ENCODE measurements at places on chromosomes 12 and 14.

GRCh38 chr12:55743406-55744339, 751 bp downstream of the GDF11 start:
- DNase-seq: peak; percentile 42

DNA sequence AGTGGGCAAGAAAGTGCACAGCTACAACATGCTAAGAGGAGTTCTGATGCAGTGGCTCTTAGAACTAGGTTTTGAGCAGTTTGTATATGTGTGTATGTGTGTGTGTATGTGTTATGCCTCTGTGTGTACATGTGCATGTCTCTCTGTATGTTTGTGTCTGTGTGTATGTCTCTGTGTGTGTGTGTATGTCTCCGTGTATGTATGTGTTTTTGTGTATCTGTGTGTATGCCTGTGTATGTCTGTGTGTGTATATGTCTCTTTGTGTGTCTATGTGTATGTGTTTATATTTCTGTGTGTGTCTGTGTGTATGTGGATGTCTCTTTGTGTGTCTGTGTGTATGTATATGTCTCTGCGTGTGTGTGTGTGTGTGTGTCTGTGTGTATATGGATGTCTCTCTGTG, 139.6 kb downstream of the C12orf75 start:
- DNase-seq: no peak

DNA sequence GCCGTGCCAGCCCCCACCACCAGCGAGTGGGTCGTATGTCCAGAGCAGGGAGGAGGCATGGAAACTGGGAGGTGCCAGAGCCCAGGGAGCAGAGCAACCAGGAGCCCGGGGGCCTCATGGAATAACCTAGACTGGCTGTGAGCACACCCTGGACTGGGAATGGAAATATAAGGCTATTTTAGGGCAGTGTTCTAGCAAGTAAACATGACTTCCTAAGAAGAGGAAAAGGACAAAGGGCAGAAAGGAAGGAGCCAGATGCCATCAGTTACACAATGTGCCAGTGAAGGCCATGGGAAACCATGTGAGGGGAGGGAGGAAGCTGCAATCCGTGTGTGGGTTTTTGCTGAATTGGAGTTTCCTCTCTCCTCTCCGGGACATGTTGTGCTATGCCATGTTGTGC, 18.7 kb upstream of the CPM start:
- DNase-seq: no peak

DNA sequence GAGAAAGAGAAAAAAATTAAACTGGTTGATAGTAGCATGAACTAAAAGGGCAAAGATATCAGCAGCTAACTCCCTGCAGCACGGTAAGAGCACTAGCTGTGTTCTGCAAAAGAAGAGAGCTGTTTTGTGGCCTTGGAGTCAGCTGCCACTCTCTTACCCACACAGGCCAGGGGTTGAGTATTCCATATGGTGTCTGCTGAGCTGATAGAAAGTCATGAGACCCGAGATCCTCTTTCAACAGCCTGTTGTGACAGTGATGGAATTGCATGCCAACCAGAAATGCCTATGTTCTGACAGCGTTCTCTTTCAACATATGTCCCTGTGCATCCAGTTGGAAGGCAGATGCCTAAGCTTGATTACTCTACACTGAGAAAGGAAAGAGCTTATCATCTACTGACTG, 39.9 kb downstream of the TMTC1 start:
- no peak for DNase-seq

GRCh38 chr14:99029145-99029915, 242.7 kb downstream of the BCL11B start:
- DNase-seq: no peak

DNA sequence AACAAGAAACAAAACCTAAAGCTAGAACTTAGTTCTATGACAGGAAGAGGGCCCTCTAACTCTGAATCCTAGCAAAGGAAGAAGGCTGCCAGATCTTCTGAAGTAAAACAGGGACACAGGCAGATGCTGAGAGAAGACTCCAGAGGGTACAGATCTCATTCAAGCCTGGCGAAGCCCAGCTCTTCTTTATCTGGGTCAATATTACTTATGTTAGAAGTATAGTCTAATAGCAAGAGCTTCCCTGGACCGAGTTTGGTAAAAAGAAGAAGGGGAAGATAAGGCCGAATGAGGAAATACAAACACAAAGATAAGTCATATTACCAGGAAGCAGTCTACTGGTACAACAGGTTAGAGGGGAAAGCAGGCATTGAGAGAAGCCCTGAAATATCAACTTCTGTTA, 79.9 kb upstream of the CCDC91 start:
- no peak for DNase-seq

DNA sequence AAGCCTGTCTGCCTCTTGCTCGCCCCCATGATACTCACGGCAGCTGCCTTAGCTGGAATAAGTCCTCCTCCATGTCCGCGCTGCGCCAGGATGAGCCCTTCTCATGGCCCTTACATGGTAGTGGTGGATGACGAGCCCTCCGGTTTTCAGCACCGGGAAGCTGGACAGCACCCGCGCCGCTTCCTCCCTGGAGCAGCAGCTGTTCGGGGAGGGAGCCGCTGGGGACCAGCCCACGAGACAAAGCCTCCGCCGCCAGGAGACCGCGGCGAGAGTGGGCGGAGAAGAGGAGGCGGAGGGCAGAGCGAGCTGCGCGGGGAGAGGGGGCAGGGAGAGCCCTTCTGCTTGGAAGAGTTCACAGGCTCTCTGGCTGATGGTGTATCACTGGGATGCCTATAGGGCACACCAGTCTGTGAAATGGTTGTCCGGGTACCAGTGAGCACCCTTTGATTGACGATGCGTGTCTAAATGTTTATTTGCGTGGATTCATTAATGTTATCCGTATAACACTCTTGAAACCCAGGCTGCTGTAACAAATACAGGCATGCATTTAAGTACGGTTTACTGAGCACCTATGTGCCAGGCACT, at the start of gene SVOP:
Gene SVOP, minus strand, starts transcription at position 273 of the 585 bp plus-strand sequence. Its CDS starts 200 bp downstream, at position 73.
- peak; percentile 11 for DNase-seq

- peak; percentile 47 for DNase-seq
Measured at GRCh38 chr12:24705741-24706358, 243.1 kb downstream of the BCAT1 start.

DNA sequence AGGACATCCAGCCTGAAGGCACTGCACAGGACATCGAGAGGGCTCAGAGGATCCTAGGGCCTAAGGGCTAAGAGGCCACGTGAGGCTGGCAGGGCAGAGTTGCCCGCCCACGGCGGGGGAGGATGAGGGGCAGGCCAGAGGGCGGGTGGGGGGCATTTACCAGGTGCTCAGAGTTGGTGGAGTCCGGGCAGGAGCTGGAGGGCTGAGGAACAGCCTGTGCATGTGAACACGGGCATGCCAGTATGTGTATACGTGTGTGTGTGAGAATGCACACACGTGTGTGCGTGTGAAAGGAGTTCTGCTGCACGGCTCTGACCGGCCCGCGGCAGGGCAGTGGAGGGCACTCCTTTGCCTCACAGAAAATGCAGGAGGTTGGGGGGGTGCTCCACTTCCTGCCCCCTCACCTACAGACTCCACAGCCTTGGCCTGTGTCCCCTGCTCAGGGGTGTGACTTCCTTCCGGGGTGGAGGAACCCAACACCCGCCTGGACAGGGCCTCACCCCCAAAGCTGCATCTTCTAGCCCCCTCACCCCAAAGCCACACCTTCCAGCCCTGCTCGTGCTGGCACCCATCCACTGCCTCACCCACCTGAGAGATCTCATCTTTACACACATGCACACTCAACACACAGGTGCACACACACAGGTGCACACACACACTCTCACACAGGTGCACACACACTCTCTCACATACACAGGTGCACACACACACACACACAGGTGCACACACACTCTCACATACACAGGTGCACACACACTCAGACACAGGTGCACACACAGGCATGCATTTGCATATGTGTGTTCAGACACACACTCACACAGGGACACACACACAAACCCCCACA, 11.8 kb upstream of the GPR132 start:
- DNase-seq: no peak

- no peak for DNase-seq
Measured at GRCh38 chr12:122846622-122847515, 11.6 kb downstream of the HIP1R start.

DNA sequence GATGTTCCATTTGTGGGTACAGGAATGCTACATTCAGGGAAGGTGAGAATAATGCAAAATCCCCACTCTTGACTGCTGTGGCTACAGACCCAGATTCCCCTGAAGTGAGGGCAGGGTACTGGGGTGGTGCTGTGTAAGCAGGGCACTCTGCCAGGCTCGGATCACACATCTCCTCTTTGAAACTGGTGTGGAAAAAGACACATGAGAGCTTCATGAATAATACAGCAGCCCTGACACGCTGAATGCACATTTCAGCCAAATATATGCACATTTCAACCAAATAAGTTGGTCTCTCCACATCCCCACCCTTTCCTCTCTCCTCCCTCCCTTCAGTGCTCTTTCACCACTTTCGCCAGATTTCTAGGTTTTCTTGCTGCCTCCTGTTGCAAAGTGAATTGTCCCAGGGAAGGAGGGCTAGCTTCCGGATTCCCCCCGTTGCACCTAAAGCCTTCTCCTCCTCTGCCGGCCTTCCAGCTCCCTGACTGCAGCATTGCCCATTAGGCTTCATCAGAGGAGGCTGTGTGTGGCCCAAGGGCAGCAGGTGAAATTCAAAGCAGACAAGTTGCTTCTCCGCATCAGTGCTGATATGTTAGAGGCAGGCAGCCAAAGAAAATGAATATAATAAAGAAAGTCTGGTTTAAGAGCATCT, 118.2 kb upstream of the TMCC3 start:
- no peak for DNase-seq

DNA sequence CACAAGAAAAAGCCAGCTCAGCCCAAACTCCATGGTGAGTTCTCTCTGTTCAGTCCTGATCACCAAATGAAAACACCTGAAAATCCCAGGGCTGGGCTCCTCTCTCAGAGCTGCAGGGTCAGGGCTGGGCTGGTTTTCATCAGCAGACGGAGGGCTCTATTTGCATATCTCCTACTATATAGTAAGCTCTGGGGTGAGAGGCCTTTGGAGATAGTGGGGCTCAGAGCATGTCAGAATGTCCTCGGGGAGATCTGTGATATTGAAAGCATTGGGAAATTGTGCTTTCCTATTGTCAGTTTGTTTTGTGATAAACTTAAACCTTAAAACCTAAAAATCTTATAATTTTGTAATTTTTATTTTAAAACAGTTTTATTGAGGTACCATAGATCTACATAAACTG, 742.6 kb downstream of the TMEM121 start:
- no peak for DNase-seq

GRCh38 chr12:23548742-23549141, 400.7 kb downstream of the SOX5 start:
- no peak for DNase-seq

- DNase-seq: no peak
Measured at GRCh38 chr12:108318472-108319275, 20.4 kb downstream of the CMKLR1 start.

DNA sequence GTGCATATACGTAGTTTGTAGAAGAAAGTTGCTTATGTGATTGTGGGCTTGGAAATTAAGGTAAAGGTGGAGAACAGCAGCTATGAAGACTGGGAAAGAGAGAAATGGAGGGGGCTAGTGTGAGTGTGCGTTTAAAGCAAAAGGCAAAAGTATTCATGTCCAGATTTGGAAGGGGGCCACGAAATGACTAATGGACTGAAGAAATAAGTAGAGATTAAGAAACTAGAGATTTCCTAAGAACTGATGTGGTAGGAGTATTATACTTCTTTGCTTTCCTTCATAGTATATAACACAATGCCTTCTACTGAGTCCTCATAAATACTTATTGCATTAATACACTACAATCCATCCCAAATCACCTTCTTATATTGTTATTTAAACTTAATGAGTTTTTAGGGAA, 298.6 kb upstream of the NOVA1 start:
- no peak for DNase-seq

GRCh38 chr12:32420356-32420755, 21.0 kb downstream of the FGD4 start:
- no peak for DNase-seq

DNA sequence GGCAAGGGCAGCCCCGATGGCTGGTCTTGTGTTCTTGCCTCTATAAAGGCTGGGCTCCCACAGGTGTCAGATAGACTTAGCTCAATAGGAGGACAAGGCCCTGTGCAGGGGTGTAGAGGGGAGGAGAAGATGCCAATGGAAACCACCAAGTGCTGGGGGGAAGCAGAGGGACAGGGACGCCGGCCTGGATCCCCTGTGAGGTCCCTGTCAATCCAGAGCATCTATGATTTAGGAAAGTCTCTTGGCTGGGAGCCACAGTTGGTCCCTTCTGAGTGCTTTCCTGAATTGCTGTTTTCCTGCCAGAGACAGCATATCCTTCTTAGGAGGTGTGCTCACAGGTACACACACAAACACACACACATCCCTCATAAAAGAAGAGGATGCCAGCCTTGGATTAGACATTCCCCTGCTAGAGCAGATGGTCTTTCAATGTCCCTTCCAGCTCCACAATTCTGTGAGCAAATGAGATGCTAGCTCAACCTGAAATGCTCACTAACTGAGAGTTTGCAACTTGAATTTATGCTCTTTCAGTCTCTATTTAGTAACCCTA, 62.7 kb downstream of the TTC7B start:
- DNase-seq: no peak

- peak; percentile 22 for DNase-seq
Measured at GRCh38 chr14:39267608-39268005, 33.9 kb downstream of the MIA2 start.

DNA sequence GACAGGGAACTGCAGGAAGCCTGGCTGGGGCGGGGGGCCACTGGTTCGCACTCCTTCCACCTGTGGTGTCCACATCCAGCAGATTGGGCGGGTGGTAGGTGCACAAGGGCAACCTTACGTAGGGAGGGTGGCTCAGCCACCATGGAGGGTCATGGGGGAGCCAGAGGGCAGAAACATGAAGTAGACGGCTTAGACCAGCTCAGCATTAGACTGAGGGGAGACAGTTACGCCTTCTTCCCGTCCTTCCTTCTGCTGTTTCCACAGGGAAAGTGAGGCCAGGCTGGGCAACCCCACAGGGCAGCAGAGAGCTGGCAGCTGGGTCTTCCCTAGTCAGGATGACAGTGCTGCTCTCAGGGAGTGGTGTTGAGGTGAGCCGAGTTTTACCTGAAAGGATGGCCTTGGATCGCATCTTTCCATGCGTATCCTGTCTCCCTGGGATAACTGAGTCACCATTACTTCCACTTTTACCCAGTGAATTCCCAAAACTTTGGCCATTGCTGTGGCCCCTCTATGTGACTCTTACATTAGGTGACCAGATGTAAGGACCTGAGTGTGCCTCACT, 170.0 kb upstream of the GZMB start:
- no peak for DNase-seq

- DNase-seq: no peak
Measured at GRCh38 chr14:24147761-24148428, 597 bp downstream of the RNF31 start.

DNA sequence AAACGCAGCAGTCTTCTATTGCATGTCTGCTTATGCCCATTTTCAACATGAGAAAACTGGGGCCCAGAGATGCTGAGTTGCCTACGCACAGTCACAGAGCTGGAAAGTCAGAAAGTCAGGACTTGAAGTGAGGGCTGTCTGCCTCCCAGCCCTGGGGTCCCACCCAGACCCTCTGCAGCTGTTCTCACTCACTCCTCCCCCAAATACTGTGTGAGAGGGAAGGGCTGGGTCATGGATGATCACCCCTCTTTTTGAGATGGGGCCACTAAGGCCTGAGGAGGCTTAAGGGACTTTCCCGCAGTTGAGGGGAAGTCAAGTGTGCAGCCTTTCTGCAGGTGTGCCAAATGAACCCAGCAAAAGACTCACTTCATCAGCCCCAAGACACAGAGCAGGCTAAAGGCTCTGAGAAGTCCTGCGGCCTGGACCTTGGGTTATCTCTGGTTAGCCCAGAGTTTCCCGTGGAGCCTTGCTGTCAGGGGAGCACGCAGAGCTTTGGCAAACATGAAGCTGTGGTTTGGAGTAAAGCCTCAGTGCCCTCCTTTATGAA, 18.7 kb downstream of the DTX1 start:
- DNase-seq: no peak

GRCh38 chr12:124923905-124924734, 9.7 kb upstream of the UBC start:
- no peak for DNase-seq
